ENCODE measurements at places on chromosomes 16 and 17. TPM values are rescaled to one million over a fixed set of nuclear protein-coding genes. Genes with fewer than 3 reads are reported as not detected.

DNA sequence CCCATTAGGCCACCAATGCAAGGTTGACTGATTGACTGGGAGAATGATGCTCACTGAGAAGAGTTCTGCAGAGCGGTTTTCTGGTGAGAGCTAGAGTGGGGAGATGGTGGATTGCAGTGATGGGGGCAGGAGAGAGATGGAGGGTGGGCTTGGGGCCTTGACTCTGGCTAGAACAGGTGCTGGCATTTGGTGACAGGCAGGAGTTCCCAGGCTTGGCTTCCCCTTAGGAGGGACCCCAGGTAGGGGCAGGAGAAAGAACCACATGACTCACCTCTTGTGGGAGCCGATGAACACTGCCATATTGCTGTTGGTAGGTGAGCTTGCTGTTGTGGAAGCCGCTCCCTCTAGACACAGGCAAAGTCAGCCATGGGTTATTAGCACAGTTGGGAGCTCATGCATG is 8.0 kb downstream of the CD300LB start:
- DNase-seq = no peak

DNA sequence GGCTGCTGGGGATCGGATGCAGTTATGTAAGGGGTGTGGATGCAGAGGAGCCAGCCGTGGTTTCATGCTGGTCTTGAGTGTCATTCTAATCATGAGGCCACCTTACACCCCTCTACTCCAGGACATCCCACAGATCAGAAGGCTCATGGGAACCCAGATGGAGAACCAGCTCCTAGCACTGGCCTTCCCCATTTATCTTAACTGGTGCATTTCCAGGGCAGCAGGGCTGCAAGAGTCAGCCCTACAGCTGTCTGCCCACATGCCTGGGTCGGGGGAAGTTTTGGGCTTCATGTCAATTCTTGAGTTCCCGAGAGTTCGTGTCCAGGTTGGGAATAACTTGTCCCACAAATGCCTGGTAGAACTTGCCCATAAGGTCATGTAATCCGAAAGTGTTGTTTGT is 29.1 kb downstream of the RPTOR start:
- DNase-seq = no peak

The CCL4L2 gene
- polyA plus RNA-seq = 4.6 TPM

The KRTAP4-9 gene
- not detected for polyA plus RNA-seq

DNA sequence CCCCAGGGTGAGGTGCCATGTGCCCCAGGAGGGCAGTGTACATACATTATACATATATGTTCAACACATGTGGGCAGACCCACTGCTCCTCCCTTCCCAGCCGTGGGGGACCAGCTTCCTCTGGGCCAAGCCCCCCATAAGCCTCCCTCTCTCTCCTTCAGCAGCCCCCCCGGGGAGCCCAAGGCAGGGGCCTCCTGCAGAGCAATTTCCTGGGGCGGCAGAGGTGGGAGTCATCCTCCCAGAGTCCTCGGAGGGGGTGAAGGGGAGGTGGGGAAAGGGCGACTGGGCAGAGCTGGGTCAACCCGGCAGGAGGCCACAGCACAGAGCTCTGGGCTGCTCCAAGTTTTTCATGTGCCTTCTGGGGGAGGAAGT is 235.1 kb downstream of the ZNF423 start:
- DNase-seq = no peak

Measured in right renal cortex interstitium (tissue), 3 donors.